ENCODE measurements at places on chromosomes 11 and 22.

DNA sequence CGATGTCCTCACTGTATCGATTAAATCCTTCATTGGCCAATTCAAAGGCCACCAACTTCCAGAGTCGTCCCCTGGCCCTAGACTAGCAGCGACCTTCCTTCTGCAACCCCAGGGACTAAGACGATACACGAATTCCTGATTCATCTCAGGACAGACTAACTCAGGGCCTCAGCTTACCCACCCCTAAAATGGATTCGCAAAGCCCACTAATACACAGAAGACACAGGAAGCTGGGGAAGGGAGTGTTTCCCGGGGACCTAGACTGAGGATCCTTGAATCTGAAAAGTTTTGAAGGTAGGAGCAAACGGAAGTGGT lies 509 bp downstream of the LAMTOR1 start:
- no peak for DNase-seq

- DNase-seq, result no peak
Measured at GRCh38 chr11:47541070-47541469, 11.9 kb downstream of the CELF1 start.

- DNase-seq, result peak; percentile 21
Measured at GRCh38 chr22:30044369-30044768, 35.9 kb upstream of the HORMAD2 start.

GRCh38 chr11:1409108-1409851 lies 19.5 kb downstream of the BRSK2 start:
- DNase-seq, result no peak

- DNase-seq, result no peak
Measured at GRCh38 chr11:32920570-32920969, 28.0 kb downstream of the QSER1 start.

DNA sequence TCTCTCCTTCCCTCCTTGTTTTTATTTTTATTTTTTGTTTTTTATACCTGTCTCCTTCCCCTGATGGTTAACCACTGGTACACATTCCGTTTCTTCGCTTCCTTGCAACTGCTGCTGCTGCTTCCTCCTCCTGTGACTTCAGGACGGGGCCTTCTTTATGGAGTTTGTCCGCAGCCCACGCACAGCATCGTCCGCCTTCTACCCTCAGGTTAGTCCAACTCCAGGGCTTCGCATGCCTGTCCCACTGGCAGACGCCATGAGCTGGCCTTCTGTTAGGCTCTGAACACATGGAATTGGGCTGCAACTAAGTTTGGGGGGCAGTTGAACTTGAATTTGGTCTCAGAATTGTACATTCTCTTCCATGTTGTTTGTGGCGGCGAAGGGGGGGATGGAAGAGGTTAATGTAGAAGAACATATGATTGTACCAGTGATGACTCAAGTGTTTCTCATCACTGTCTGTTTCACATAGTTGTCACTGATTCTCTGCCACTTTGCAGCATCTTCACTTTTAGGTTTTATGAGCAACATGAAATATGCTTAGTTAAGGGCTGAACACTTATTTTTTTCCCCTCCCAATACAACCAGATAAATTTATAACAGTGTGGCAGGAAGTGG lies 83.0 kb upstream of the YWHAH start:
- no peak for DNase-seq

- DNase-seq, result peak; percentile 13
Measured at GRCh38 chr11:39541945-39542351, 1917.5 kb downstream of the LRRC4C start.

DNA sequence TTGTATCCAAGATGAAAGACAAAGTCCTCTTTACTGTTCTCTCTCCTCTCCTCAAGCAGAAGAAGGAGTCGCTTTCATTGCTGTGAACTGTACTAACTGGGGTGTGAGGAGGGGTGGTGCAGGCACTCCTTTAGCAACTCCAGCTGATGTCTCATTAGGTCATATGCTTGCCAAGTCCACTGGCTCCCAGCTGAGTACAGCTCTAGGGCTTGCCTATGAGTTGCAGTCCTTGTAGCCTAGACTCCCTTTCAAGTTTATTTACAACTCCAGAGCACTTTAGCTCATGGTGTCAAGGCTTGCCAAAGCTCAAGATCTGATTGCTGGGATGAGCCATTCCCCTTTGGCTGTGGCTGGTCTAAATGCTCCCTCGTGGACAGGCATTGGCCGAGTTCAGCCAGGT lies 55.1 kb upstream of the PDGFD start:
- DNase-seq, result no peak

DNA sequence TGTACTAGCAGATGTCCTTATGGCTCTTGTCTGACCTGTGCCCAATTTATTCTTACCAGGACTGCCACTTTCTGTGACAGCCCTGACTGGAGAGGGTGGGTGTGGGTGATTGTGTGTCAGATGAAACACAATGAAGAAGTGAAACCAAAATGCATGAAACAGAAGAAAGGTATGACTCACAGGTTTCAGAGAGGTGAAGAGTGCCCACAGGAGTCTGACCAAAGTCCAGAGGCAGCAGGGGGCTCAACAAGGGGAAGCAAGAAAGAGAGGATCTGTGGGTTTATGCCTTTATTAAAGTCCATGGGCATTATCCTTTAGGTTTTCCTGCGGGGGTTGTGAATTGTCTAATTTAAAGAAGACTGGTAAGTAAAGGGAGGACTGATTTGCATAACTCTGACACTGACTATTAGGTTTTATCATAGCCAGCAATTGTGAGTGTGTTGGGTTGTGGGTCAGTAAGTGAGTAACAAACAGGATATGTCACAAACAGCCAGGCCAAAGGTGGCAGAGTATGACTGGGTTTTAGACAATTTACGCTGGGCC lies 3.9 kb upstream of the OR4C6 start:
- no peak for DNase-seq

- DNase-seq, result no peak
Measured at GRCh38 chr22:36463783-36464184, 17.7 kb downstream of the TXN2 start.

GRCh38 chr11:54927704-54928103 lies 221.1 kb downstream of the OR4A5 start:
- no peak for DNase-seq

GRCh38 chr22:32619614-32620426 lies 145.2 kb downstream of the FBXO7 start:
- no peak for DNase-seq

DNA sequence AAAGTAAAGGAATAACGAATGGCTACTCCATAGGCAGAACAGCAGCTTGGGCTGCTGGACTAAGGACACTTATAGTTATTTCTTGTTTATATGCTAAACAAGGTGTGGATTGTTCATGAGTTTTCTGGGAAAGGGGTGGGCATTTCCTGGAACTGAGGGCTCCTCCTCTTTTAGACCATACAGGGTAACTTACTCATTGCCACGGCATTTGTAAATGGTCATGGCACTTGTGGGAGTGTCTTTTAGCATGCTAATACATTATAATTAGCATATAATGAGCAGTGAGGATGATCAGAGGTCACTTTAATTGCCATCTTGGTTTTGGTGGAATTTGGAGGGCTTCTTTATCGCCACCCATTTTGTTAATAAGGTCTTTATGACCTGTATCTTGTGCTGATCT lies 7.0 kb downstream of the OR4X1 start:
- DNase-seq, result no peak

DNA sequence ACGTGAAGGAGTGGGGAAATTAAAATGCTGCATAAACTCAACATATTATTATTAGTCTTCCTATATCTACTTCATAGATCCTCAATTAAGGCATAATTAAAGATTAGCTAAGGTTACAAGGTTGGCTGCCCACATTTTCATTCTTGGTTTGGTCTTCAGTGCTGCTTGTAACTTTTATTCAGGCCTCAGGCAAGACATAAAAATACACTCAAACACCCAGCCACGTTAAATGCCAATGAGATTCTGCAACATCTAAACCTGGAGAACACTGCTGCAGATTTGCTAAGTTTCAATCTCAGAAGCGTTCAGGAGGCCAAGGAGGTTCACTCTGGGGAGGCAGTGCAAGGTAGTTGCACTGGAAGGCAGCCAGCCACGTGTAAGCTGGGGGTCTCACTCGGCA lies 358.7 kb upstream of the NARS2 start:
- DNase-seq, result no peak

DNA sequence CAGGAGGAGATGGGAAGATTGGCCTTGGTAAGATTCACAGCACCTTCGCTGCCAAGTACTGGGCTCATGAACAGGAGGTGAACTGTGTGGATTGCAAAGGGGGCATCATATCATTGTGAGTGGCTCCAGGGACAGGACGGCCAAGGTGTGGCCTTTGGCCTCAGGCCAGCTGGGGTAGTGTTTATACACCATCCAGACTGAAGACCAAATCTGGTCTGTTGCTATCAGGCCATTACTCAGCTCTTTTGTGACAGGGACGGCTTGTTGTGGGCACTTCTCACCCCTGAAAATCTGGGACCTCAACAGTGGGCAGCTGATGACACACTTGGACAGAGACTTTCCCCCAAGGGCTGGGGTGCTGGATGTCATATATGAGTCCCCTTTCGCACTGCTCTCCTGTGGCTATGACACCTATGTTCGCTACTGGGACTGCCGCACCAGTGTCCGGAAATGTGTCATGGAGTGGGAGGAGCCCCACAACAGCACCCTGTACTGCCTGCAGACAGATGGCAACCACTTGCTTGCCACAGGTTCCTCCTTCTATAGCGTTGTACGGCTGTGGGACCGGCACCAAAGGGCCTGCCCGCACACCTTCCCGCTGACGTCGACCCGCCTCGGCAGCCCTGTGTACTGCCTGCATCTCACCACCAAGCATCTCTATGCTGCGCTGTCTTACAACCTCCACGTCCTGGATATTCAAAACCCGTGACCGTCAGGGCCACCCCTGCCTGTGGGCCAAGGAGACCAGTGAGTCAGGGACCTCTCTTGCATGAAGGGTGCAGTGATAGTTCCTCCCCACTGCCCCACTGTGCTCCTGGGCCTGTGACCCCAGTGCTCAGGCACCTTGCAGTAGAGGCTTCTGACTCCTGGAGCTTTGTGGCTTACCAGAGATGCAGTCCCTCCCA lies 83.6 kb downstream of the BCR start:
- no peak for DNase-seq

GRCh38 chr11:133934599-133935550 lies 21.9 kb downstream of the IGSF9B start:
- DNase-seq, result peak; percentile 73

DNA sequence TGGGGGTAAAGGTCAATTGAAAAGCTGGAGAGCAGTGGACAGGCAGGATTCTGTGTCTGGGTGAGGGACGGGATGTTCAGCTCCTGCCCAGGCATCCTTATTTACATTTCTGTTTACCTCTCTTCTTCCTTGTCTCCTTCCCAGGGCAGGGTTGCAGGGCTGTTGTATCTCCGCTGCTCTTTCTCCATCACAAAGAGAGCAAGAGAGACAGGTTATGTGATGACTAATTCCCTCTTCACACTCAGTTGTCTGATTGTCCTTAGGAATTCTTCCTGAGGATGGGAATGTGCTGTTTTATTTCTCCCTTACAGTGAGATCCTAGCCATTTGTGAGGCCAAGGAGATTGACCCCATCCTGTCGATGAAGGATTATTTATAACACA lies 104.9 kb downstream of the VPREB1 start:
- DNase-seq, result no peak

DNA sequence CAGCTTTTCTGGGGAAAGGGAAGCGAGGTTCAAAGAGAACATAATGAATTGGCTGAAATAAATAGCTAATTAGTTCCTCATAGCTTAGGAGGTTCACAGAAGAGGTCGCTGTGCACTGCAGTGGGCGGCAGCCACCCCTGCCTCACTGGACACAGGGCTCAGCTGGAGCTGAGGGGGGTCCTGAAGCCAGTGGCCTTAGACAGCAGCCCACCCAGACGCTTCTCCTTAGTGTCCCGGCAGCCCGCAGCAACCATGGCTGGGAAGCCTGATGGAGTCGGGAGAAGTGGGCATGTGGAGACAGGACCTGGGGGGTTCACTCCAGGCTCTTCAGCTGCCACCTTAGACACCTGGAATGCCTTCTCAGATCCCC lies 75.4 kb downstream of the TRIM29 start:
- no peak for DNase-seq

DNA sequence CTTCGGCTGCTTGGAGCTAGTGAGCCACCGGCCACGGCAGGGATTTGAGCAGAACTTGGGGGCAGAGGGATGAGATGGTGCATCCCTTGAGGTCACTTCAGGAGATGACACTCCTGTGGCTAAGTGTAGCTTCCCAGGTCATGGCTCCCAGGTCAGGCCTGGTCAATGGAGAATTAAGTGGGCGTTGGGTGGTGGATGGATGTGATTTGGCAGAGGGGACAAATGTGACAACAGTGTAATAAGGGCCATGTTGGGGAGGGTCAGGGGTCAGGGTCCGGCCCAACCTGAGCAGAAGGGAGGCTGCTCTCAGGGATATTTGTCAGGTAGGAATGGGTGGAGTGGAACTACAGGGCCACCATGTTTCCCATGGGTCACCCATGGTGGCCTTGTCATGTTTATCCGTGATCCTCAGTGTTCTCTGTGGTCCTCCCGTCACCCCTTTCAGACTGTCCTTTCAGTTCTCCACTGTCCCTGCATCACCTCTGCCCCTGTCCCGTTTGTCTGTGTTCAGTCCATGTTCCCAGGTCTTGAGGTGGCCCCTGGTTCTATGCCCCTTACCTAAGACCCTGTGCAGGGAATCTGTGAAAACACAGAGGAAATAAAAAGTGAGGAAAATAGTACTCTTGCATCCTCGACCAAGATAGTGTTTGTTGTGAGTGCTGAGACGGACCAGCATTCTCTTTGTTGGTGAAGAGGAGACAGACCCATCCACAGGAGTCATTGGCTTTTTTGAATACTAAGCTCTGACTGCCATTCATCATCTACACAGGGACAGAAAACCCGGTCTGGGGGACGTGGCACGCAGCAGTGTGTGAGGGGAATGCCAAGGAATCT lies 6.1 kb downstream of the SLC25A1 start:
- DNase-seq, result no peak

- no peak for DNase-seq
Measured at GRCh38 chr22:21038405-21038804, 6.0 kb upstream of the SLC7A4 start.

DNA sequence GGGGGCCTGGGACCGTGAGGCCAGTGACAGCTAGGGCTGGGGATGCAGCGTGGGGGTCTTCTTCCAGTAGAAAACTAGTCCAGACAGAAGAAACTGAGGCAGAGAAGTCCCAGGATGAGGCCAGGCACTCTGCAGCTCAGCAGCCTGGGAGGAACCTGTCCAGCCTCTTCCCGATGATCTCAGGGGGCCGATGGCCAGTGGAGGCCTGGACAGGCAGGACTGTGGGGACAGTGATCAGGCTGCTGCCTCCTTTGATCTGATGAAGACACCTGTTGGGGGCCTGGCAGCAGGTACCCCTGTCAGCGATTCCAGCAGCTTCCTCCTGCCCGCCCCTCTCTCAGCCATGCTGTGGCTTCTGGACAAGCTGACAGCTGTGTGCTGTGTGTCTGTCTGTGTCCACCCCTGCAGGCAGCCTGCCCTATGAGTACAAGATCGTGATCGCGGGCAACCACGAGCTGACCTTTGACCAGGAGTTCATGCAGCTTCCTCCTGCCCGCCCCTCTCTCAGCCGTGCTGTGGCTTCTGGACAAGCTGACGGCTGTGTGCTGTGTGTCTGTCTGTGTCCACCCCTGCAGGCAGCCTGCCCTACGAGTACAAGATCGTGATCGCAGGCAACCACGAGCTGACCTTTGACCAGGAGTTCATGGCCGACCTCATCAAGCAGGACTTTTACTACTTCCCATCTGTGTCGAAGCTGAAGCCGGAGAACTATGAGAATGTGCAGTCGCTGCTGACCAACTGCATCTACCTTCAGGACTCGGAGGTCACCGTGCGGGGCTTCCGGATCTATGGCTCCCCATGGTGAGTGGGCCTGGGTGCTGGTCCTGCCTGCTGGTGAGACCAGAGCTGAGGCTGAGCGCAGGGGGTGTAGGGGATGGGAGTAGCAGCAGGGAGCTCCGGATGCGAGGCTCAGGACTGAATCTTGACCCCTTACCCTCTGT lies 62.6 kb downstream of the MPPED1 start:
- no peak for DNase-seq

GRCh38 chr11:61618978-61619377 lies 38.1 kb upstream of the SYT7 start:
- DNase-seq, result no peak

GRCh38 chr11:119793335-119793984 lies 64.5 kb upstream of the NECTIN1 start:
- no peak for DNase-seq

Data from hematopoietic multipotent progenitor cell treated with erythropoietin and hydrocortisone succinate and interleukin-3 and kit ligand, for 6 days (in vitro differentiated cells).